ENCODE measurements at places on chromosomes 2 and 18.

GRCh38 chr18:70415823-70416488 lies 127.1 kb downstream of the SOCS6 start:
- DNase-seq: no peak

- DNase-seq: no peak
Observed at GRCh38 chr2:84033347-84033974, 425.6 kb downstream of the SUCLG1 start.

DNA sequence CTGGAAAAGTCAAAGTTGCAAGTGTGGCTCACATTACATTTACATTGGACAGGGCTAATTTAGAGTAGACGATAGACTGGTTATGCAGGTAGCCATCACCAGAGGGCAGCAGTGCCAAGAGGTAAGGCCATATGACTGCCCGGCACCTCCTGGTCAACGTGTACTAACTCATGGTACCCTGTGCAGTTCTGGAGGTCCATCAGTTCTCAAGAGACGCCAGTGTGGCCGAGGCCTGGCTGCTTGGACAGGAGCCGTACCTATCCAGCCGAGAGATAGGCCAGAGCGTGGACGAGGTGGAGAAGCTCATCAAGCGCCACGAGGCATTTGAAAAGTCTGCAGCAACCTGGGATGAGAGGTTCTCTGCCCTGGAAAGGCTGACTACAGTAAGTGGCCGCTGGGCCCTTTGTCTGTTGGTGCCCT lies 65.8 kb upstream of the EML6 start:
- DNase-seq: peak; percentile 30

DNA sequence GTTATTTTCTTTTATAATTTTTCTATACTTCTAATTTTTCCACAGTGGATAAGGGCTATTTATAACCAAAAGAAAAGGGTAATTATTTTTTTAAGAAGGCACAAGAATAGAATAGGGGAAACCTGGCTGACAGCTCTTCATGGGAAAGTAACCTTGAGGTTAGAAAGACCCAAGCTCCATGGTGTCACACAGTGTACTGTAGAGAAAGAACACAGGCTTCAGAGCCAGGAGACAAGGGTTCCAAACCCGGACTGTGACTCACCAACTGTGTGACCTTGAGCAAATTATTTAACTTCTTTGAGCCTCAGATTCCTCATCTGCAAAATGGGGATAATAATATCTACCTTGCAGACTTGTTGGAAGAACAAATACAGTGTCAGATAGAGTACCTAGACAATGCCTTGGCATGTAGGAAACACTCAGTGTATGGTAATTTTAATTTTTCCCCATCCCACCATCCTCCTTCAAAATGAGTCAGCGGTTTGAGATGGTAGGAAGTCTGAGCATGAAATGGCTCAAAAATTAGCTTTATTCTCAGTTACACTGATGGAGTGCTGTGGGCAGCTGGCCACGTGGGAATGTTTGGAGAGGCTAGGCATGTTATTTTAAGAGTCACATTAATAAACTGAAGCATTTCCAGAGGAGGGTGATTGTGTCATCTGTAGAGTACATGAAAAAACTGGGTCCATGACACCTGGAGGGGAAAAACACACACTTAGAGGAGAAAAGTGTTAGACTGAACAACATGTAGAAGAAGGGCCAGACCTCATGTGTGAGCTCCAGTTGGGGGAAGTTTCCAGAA lies 36.7 kb downstream of the TMEM37 start:
- no peak for DNase-seq

GRCh38 chr18:61896757-61897156 lies 4.0 kb upstream of the RNF152 start:
- no peak for DNase-seq

DNA sequence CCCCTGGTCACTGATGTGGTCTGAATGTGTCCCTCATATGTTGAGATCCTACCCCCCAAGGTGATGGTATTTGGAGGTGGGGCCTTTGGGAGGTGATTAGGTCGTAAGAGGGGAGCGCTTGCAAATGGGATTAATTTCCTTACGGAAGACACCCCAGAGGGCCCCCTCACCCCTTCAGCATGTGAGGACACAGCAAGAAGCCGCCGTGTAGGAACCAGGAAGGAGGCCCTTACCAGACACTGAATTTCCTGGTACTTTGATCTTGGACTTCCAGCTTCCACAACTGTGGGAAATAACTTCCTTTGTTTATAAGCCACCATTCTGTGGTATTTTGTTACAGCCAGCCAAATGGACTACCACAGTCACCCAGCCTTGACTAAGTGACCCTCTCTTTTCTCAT lies 35.9 kb downstream of the NCK2 start:
- no peak for DNase-seq

DNA sequence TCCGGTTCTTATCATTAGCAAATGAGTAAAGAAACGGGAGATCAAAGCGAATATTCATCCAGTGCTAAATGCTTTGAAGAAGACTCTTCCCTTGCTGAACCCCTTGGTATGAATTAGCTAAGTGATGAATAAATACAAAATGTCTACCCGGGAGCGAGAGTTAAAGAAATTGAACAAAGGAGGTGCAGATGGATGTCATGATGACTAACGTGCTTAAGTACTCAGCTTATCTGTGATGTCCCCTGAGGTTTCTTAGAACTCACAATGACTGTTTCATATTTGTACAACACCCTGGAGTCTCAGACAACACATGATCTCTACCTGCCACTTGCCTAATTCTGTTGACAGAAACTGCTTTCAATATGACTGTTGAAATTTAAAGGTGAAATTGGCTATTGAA lies 148.5 kb downstream of the TMEM200C start:
- no peak for DNase-seq

DNA sequence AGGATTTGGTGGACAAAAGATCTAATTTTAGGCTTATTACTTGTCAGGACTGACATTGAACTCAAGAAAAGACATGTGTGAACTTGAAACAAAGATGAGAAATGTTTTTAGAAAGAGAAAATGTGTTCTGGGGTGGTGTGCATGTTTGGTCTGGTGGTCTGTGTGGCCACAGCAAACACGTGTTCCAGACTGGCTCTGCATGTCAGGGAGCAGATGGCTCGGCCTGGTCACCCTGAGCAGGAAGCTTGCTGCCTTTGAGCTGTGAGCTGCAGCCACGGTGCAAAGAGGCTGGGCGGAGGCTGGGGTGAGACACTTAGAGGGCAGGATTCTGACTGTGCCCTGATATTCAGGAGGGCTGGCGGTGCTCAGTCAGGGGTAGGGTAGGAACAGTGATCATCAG lies 186.1 kb downstream of the CTIF start:
- no peak for DNase-seq

DNA sequence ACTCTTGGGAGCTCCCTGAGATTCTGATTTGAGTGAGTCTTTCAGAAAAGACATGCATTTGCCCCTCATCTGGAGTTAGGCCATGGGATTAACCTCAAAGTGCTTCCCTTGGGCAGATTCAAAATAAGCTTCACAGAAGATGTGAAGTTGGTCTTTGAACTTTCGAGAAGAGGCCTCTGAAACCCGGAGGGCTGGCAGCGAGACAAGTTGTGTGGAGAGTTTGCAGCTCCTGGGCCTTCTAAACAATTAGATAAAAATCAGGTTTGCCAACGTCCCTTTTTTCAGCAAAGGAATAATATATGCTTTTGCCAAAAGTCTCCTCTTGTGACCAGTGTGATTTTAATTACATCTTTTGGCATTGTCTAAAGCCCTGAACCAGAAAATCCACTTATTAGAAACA lies 489.7 kb downstream of the SOX11 start:
- DNase-seq: no peak

DNA sequence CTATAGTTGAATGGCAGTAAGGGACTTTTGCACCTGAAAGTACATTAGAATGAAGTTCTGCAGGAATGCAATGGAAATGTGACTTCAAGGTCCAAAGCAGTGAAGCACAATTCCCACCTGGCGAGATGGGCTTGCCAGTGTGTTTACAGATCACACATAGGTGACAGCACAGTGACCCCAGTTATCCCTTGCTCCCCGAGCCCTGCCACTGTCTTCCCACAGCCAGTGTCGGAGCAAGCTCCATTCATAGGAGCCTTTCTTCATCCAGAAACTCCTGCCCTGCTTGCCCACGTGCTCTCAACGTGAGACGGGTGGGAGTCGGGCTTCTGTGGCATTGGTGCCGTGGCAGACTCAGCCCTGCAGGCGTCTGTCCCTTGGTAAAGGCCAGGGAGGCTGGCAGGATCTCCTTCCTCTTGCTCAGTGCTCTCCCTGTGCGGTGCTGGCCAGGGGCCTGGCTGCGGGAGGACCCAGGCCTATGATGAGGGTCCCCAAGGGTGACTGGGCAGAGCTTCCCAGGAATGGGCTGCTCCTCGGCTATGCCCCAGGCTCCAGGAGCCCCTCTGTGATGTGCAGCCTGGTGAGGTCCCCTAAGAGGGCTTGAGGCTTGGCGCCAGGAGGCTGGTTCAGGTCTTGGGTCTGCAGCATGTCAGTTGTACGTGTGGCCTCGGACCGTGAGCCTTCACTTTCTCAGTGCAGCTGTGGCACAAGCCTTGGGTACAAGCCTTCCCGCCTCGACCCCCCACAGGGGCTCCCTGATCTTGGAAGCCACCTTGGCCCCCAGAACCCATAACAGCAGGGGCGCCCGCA lies 40.2 kb downstream of the SNED1 start:
- DNase-seq: no peak

DNA sequence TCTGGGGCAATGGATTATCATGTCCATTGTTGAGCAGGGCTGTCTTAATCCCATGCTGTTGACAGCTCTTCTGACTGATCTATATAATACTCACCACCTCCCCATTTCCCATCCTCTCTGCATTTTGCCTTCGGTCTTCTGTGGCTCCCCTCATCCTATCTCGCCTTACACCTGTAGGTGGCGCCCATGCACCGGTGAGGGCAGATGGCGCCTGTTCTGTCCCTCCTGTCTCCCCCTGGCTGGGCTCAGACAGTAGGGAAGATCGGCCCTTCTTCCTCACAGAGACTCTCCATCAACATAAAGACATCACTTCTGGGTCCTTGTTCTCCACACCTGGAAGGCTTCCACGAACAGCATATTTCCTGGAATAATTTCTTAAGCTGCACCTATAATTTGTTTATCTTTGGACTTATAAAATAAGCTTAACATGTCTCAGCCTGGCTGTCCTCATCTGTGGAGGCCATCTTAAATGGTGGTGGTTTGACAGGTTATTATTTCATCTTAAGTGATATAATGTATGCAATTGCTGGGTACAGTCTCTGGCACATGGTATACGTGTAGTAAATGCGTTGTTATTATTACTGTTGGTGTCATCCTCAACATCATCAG lies 10.9 kb upstream of the CDH20 start:
- DNase-seq: no peak

GRCh38 chr18:37889963-37890362 lies 324.4 kb upstream of the CELF4 start:
- DNase-seq: no peak

DNA sequence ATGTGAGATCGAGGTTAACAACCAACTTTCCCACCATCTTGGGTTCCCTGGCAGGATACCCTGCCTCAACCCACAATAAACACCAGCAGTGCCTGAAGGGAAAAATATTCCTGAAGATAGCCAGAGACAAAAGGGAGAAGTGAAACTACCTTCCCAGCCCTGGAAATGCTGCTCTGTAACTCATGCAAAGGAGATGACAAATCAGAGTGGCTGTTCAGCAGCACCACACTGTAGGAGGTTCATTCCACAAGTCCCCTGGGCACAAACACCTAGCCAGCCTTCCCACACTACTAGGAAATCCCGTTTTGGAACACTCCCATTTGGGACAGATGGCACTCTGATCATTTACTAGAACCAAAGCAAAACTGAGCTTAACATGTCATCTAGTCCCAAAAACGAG lies 190.7 kb upstream of the RBBP8 start:
- DNase-seq: no peak

- DNase-seq: no peak
Observed at GRCh38 chr2:3433776-3434400, 54.4 kb downstream of the TRAPPC12 start.

DNA sequence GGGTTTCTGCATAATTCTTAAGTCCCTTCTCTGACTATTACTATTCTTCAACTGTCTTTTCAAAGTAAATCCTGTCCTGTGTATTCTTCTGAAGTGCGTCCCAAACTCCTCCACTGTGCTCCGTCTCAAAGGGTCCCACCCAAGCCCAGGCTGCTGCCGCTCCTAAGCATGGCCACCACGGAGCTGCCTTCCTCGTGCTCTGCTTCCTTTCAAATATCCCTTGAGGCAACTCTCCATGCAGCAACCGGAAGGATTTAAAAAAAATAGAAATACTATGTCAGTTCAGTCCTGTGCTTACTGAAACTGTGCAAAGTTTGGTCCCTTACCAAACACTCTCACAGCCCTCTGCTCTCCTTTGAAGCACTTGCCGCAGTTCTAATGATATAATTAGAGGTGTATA lies 116.1 kb downstream of the NOL10 start:
- DNase-seq: no peak

DNA sequence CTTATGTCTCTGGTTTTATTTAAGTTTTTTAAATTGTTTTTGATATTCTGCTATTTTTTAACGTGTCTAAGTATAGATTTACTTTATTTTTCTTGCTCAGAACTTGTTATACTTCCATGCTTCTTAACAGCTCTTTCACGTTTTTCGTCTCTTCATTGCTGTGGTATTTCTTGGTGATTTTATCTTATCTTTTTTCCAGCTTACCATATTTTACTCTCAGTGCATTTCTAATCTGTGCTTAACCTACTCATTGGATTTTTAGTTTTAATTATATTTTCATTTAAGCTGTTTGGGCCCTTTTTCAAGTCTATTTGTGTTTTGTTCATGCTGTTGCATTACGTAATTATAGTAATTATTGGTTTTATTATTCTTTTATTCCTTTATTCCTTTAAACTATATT lies 11.1 kb downstream of the SLC9A2 start:
- DNase-seq: no peak

GRCh38 chr2:96138179-96139145 lies at the start of gene ASTL:
Gene ASTL (minus strand): TSS chr2:96138502. CDS start chr2:96138436, 66 bp downstream.
- peak; percentile 67 for DNase-seq

GRCh38 chr2:234005126-234005525 lies 45.4 kb upstream of the SPP2 start:
- DNase-seq: no peak

DNA sequence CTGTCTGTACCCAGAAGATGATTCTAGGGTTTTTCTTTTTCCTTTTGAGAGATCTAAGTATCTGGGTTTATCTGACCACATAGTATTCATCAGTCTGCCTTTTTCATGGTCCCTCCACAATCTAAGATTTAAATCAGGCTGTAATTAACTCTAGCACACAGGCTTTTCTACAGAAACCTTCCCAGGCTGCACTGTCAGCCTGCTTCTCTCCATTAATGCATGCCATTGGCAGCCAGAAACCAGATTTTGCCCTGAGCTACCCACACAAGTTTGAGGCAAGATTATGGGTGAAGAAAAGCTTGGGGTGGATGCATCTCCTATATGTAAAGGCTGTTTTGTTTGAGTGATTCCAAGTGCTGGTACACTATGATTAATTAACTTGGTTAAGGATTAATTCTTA lies 45.7 kb upstream of the EML4 start:
- DNase-seq: no peak

DNA sequence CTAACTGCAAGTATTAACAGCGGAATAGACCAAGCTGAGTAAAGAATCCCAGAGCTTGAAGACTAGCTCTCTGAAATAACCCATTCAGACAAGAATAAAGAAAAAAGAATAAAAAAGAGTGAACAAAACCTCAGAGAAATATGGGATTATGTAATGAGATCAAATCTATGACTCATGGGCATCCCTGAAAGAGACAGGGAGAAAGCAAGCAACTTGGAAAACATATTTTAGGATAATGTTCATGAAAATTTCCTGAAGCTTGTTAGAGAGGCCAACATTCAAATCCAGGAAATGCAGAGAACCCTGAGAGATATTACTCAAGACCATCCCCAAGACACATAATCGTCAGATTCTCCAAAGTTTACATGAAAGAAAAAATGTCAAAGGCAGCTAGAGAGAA lies 17.3 kb downstream of the PFN4 start:
- no peak for DNase-seq

- no peak for DNase-seq
Observed at GRCh38 chr2:43212216-43212835, 14.1 kb downstream of the ZFP36L2 start.

Measured in CD4-positive, alpha-beta T cell treated with Interleukin-2 at 100 ng/mL for 4 hours (primary cell).